ENCODE measurements at places on chromosomes 1 and 21.

DNA sequence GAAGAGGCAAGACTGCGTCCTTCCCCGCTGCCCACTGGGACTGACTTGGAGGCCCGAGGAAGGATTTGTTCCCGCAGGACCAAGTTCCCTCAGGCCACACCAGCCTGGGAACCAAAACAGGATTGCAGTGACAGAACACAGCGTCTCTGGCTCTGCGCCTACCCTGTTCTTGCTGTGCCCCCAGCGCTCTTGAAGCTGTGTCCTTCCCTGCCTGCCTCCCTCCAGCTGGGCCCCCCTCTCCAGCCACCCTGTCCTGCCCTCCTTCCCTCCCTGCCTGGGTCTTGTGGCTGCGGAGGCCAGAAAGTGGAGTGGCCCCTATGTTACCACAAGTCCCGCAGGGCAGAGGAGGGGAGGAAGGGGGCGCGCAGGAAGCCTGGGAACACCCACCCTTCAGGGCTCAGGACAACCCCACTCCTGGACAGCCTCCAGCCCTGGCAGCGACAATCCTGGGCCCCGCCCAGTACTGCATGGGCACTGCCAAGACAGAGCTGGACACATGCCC, 164.9 kb downstream of the DYRK1A start:
- DNase-seq: no peak

DNA sequence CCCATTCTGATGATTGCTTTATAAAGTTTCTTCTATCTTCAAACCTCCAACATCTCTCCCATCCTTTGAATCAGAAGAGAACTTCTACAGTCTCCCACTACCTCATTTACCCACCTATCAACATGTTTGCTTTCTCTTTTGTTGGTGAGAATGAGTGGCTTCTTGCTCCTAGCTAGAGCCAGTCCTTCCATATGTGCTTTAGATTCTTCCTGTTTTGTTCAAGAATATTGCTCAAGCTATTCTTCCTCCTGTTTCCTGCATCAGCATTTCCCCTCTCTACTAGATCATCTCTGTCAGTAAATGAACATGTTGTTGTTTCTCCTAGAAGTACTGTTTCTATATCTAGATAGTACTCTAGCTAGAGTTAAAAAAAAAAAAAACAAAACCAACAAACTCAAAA, 6.3 kb downstream of the ATF6 start:
- no peak for DNase-seq

- DNase-seq: no peak
Measured at GRCh38 chr1:159803956-159804689, 2.0 kb downstream of the FCRL6 start.

DNA sequence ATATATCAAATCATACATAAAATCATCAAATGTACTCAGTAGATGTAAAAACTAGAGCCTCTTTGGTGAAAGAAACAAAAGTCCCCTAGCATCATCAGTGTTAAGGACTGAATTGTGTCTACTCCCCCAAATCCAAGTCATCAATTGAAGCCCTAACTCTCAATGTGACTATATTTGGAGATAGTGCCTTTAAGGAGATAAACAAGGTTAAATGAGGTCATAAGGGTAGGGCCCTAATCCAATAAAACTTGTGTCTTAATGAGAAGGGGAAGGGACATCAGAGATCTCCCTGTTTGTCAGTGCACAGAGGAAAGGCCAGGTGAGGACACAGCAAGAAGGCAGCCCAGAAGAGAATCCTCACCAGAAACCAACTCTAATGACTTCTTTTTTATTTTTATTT, 33.5 kb downstream of the USP24 start:
- DNase-seq: no peak

- DNase-seq: no peak
Measured at GRCh38 chr1:112460615-112461014, 48.1 kb upstream of the WNT2B start.

- DNase-seq: no peak
Measured at GRCh38 chr21:19049567-19049966, 646.0 kb upstream of the TMPRSS15 start.

DNA sequence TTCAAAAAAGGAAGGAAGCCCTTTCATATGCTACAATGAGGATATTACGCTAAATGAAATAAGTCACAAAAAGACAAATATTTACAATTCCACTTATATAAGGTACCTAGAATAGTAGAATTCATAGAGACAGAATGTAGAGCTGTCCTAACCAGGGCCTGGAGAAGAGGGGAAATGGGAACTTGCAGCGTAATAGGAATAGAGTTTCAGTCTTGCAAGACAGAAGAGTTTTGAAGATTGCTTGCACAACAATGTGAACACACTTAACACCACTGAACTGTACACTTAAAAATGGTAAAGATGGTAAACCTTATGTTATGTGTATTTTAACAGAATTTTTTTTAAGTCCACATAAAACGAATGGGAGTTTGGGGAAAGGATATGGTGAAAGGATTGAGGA, 2.9 kb downstream of the CD1B start:
- DNase-seq: no peak
